ENCODE measurements at places on chromosomes 2 and 18. TPM values are rescaled to one million over a fixed set of nuclear protein-coding genes. Genes with fewer than 3 reads are reported as not detected.

DNA sequence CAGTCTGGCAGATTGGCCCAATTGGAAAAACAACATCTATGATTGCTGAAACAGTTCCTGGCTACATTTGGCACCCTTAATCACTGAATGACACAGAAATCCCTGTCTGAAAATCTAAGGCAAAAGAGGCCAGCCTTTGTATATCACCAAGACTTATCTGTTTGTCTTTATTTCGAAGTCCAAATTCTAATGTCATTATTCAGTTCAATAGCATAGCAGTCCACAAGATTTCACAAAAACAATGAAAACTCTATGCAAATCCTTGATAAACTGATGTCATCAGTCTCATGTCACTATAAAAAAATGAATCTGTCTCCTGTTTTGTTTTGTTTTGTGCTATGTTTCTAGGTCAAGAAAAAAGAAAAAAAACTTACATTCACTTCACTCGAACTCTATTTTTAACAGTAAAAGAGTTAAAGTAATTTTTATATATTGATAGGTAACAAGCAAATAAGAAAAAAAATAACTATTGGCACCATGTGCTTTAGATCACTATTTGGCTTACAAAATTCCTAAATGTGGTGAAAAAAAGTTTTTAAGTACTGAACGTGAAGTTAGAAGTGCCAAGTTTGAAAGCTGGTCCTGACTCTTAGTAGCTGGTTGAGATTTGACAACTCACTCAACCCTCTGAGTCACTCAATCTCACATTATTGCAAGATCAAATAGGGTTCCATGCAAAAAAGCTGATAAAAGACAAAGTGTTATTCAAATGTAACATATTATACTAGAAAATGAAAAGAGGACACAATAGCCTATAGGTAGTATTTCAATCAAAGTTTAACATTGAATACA is 359.3 kb downstream of the IRS1 start:
- peaks cover 17% of the 10 kb centered on the region for H3K4me1 ChIP-seq
- peaks cover 2% of the 10 kb centered on the region for H3K27me3 ChIP-seq
- no peak overlapping the region for H3K4me3 ChIP-seq
- no peaks in the 10 kb centered on the region for H3K36me3 ChIP-seq
- DNase-seq, result no peak

GRCh38 chr2:195486987-195487644 is 169.9 kb upstream of the SLC39A10 start:
- H3K27me3 ChIP-seq, result no peaks in the 10 kb centered on the region
- DNase-seq, result peak; percentile 62
- no peaks in the 10 kb centered on the region for H3K36me3 ChIP-seq
- peak overlapping the region; percentile 22 for H3K4me3 ChIP-seq
- H3K27ac ChIP-seq, result peak overlapping the region; percentile 20

- H3K4me1 ChIP-seq, result peaks cover 5% of the 10 kb centered on the region
- no peaks in the 10 kb centered on the region for H3K27me3 ChIP-seq
- no peak within 1 kb of the TSS for H3K27ac ChIP-seq
- H3K36me3 ChIP-seq, result no peaks in the 10 kb centered on the region
Observed at GRCh38 chr2:208129744-208130711, at the start of gene CRYGC. Gene CRYGC (minus strand): TSS chr2:208129828. CDS start chr2:208129792, 36 bp downstream.

DNA sequence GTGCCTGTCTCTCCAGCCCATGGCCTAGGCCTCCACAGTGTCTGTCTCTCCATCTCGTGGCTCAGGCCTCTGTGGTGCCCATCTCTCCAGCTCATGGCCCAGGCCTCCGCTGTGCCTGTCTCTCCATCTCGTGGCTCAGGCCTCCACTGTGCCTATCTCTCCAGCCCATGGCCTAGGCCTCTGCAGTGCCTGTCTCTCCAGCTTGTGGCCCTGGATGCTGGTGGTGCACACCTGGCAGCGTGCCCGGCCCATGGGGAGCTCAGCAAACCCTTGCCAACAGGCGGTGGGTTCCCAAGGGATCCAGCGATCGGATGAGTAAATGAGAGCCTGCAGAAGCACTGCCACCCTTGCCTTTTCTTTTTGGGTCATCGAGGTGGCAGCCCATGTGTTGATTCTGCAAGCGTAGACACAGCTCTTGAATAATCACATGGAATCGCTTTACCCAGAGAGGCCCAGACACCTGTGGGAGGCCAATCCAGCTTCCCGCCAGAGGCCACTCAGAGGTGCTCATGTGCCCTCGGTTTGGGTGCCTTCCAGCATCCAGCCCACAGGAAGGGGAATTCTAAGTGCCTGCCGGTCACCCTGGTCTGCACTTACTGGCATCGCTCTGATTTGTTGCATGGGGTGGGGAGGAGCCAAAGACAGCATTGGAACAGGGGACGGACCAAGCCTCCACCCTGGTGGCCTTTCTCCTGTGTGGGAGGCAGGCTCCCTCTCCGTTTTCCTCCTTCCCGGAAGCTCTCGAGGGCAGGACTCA is 101.8 kb upstream of the HDAC4 start:
- H3K36me3 ChIP-seq, result no peaks in the 10 kb centered on the region
- no peaks in the 10 kb centered on the region for H3K27me3 ChIP-seq
- H3K4me3 ChIP-seq, result peak overlapping the region; percentile 57
- DNase-seq, result peak; percentile 42

The INHA gene
- not detected for polyA plus RNA-seq

DNA sequence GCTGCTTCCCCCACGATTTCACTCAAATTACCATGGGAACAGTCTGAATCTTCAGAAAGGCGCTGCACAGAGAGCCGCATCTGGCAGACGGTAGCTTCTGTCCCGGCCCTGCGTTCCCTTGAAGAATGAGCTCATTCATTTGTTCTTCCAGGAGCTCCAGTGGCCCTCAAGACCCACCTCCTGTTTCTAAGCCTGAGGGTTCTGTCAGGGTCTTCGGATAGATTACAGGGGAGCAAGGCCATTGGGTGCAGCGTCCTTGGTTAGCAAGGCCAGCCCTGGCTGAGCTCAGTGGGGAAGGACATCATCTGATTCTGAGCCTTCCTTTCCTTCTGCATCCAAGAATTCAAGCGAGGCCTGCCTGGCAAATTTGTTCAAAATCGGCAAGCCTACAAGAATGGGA is 111.9 kb downstream of the PDCL3 start:
- H3K36me3 ChIP-seq, result no peaks in the 10 kb centered on the region
- no peak overlapping the region for H3K4me3 ChIP-seq
- no peaks in the 10 kb centered on the region for H3K4me1 ChIP-seq
- no peaks in the 10 kb centered on the region for H3K27me3 ChIP-seq

DNA sequence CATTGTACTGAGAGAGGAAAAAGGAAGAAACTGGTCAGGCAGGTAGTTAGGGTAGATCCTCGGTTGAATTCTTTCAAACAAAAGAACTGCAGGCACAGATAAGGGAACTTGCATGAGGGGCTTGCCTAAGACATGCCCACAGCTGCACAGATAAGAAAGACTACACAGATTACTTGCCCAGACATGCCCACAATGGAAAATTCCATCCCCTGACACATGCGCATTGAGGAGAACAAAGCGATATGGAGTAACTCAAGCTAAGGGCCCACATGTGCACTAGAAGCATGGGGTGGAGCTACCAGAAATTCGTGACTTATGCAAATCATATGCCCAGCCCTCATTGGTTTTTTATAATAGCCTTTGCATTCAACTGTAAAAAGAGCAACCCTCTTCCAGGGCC is 181.3 kb upstream of the ZNF521 start:
- no peaks in the 10 kb centered on the region for H3K27me3 ChIP-seq
- H3K36me3 ChIP-seq, result no peaks in the 10 kb centered on the region
- H3K27ac ChIP-seq, result no peak overlapping the region
- H3K4me3 ChIP-seq, result no peak overlapping the region

The SNORC gene
- polyA plus RNA-seq, result not detected

The GPR45 gene
- not detected for polyA plus RNA-seq

DNA sequence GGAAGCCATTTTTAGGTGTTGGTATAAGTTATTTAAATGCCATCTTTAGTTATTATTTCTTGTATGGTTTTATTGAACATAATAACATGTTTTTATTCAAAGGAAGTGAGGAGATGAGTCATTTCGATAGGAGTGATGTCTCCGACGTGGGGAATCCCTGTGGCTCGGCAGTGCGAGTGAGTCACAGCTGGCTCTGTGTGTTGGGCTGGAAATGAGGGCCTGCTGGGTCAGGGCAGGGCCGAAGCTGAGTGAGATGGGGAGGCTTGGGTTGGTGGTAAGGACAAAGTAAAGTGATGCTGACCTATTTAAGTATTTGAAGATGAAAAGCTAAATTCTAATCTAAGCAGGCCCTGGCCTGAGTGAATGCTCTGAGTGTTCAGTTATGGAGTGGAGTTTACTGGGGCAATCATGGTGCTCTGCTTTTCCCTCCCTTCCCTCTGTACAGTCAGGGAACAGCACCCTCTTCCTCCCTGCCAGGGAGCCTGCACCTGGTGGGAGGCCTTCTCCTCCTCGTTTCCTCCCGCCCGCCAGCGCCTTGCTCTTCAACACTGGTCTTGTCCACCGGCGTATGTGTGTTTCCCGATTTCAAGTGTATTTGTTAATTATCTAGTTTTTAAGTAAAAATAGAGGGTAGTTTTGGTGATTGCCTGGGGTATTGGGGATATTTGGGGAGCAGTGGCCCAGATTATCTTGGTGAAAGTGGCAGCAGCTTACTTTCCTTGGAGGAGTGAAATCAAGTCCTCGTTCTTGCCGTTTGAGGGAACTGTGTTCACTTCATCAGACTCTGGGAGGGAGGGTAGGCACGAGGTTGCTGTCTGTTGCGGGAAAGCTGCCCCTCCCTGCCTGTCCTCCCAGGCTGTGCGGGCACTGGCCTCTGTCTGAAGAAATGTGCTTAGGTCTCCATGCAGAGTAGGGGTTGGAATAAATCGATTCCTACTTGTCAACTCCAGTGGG is 157.0 kb downstream of the LDLRAD4 start:
- peaks cover 11% of the 10 kb centered on the region for H3K4me1 ChIP-seq
- DNase-seq, result peak; percentile 89
- H3K27ac ChIP-seq, result no peak overlapping the region
- no peaks in the 10 kb centered on the region for H3K36me3 ChIP-seq

DNA sequence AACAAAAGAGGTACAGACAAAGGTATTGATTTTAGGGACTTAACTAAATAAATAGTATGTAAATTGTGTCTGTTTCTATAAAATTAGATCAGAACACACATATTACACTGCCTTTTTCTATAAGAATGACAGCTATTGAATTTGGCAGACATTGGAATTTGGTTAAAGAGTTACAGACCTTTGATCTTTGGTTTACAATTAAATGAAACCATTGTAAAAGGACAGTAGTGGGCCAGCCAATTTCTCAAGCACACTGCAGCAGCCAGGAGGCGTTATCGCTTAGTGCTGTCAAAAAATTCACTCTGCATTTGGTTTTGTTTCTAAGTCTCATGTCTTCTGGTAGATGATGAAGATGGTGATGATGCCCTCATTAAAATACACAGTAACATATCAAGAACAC is 175.9 kb downstream of the NR4A2 start:
- no peak for DNase-seq
- no peak overlapping the region for H3K4me3 ChIP-seq
- no peak overlapping the region for H3K27ac ChIP-seq
- no peaks in the 10 kb centered on the region for H3K27me3 ChIP-seq
- no peaks in the 10 kb centered on the region for H3K36me3 ChIP-seq
- H3K4me1 ChIP-seq, result no peaks in the 10 kb centered on the region

DNA sequence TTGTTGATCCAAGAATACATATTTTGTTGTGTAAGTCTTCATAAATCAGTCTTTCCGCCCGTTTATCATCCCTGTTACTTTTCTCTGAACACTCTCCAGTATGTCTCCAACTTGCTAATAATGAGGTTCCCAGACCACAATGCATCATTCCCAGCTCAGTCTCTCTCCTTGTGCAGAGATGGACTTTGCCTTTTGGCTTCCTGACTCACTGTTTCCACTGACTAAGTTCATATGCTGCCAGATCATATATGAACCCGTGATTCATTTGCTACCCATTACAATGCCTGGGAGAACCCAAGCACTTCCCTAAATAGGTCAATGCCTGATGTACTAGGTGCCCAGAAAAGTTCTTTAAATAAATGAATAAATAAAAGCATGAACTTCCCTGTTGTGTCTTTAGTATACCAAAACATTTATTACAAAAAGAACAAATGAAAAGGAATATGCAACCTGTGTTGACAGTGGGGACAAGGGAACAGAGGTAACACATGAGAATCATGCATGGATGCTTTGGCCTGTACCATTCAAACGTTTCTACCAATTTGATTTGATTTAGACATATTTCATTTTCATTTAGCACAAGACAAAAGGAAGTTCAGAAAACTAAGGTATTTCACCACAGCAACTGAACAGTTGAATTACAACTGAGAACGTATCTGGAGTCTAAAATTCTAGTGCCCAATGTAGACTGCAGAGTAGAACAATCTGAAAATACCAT is 215.4 kb upstream of the HNRNPA3 start:
- no peaks in the 10 kb centered on the region for H3K36me3 ChIP-seq
- no peaks in the 10 kb centered on the region for H3K27me3 ChIP-seq
- DNase-seq, result peak; percentile 64
- no peak overlapping the region for H3K4me3 ChIP-seq
- H3K4me1 ChIP-seq, result peaks cover 43% of the 10 kb centered on the region

GRCh38 chr2:215107216-215108056 is 31.0 kb downstream of the ABCA12 start:
- no peaks in the 10 kb centered on the region for H3K27me3 ChIP-seq
- H3K4me3 ChIP-seq, result no peak overlapping the region
- DNase-seq, result no peak
- H3K36me3 ChIP-seq, result no peaks in the 10 kb centered on the region

DNA sequence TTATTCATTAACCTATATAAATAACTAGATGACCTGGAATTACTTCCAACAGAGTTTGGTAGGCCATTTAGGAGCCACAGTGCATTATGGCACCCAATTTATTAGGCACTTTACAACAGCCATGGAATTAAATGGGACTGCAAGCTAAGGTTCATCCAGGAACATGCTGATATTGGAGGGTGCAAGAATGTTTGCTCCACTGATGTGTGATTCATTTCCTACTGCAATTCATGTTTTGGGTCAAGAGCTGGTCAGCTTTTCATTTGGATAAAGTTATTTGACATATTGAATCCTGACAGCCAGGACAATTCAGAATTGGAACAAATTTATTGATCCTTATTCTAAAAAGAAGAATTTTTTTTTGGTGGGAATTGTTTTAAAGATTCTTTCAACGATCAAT is 11.8 kb upstream of the LYPD1 start:
- H3K36me3 ChIP-seq, result no peaks in the 10 kb centered on the region
- H3K4me3 ChIP-seq, result no peak overlapping the region
- H3K4me1 ChIP-seq, result no peaks in the 10 kb centered on the region
- no peak for DNase-seq
- H3K27ac ChIP-seq, result no peak overlapping the region

The PTPRN gene
- 0.22 TPM for polyA plus RNA-seq

GRCh38 chr2:133814890-133815289 is 246.6 kb upstream of the NCKAP5 start:
- no peak overlapping the region for H3K4me3 ChIP-seq
- DNase-seq, result no peak
- H3K27me3 ChIP-seq, result no peaks in the 10 kb centered on the region
- H3K4me1 ChIP-seq, result no peaks in the 10 kb centered on the region
- H3K36me3 ChIP-seq, result no peaks in the 10 kb centered on the region

DNA sequence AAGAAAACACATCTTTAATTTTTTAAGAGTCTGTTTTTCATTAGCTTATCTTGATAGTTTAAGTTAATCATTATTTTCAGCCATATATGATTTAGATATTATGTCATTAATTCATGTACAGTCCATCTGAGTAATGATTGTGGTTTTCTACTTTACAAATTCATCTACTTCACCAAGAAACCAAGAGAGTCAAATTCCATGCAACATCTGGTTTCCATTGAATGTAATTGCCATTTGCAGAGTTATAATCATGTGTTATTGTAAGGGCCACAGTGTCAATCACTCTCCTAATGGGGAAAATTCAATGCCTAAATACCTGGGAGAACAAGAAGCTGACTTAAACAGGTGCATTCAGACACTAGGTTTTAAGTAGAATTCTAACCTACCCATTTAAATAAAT is 217.2 kb upstream of the OSR1 start:
- DNase-seq, result no peak
- no peak overlapping the region for H3K27ac ChIP-seq

GRCh38 chr2:186031229-186031628 is 292.6 kb downstream of the FSIP2 start:
- no peaks in the 10 kb centered on the region for H3K36me3 ChIP-seq
- H3K27ac ChIP-seq, result no peak overlapping the region
- no peak overlapping the region for H3K4me3 ChIP-seq
- H3K4me1 ChIP-seq, result no peaks in the 10 kb centered on the region
- DNase-seq, result no peak
